Pericardium fibroblast (primary cell): ENCODE measurements at places on chromosomes 4 and X. TPM values are rescaled to one million over a fixed set of nuclear protein-coding genes. Genes with fewer than 3 reads are reported as not detected.

The ITIH6 gene
- total RNA-seq, result not detected in 2 replicates

The SUPT20HL1 gene
- total RNA-seq, result not detected in 2 replicates

The DHX15 gene
- total RNA-seq, result 54.5 and 80.8 TPM in 2 replicates

The SLC6A8 gene
- 22.1 and 24.0 TPM in 2 replicates for total RNA-seq

The ARMCX6 gene
- 24.2 and 24.9 TPM in 2 replicates for total RNA-seq

The MFAP3L gene
- 0.23 and 4.9 TPM in 2 replicates for total RNA-seq

The CCNB3 gene
- under 0.01 TPM in 1 of 2 replicates, not detected in the other for total RNA-seq

The HSD17B11 gene
- 31.8 and 43.9 TPM in 2 replicates for total RNA-seq

The MAGEA11 gene
- not detected in 2 replicates for total RNA-seq

The AKAP14 gene
- total RNA-seq, result not detected in 2 replicates
